ENCODE measurements at places on chromosomes 2 and 18. TPM values are rescaled to one million over a fixed set of nuclear protein-coding genes. Genes with fewer than 3 reads are reported as not detected.

The CNDP1 gene
- total RNA-seq = not detected

The FAM237A gene
- not detected for total RNA-seq

The C18orf32 gene
- 71.3 TPM for total RNA-seq

The CCDC102B gene
- total RNA-seq = not detected

- peak; percentile 99 for DNase-seq
Observed at GRCh38 chr2:28610583-28611201, 114.8 kb downstream of the PLB1 start.

DNA sequence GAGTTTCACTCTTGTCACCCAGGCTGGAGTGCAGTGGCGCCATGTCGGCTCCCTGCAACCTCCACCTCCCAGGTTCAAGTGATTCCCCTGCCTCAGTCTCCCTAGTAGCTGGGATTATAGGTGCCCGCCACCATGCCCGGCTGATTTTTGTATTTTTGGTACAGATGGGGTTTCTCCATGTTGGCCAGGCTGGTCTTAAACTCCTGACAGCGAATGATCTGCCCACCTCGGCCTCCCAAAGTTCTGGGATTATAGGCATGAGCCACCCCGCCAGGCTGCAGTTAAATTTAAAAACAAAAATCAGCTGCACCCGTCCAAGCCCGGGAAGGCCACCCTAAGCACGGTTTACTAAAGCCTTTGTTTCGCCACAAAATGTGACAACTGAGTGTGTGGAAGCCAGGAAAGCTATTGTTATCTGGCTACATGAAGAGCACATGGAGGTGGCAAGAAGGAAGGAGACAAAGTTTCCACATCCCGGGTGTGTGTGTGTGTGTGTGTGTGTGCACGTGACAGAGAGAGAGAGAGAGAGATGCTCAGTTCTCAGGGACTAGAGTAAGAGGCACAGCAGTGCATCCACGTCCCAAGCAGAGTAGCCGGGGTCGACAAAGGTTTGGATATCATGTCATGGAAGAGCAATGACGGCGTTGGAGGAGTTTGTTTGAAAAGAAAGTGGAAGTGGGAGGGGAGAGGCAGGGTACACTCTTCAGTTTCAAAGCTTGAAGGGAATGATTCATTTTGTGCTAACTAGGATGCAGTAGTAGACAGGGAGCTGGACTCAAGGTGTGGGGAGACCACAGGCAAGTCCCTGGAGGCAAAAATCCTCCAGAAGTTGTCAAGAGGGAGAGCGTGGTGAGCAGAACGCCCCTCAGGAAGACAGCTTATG, 20.1 kb downstream of the INPP5D start:
- no peak for DNase-seq

DNA sequence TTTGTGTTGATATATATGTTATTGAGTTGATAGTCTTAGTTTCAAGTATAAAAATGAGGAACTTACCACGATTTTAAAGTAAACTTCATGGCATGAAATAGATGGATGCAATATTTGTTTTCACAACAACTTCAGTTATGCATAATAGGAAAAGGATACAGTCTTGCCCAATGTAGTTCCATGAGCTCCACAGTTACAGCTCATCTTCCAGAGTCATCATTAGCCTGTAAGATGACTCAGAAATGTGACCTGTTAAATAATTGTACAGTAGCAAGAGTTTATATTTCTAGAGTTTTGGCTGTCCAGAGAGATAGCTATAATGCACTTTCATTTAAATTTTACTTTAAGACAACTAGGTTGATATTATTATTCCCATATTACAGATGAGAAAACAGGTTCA, 80.9 kb upstream of the ARHGAP28 start:
- DNase-seq = no peak

Data from Caki2 (cell line).